T-helper 2 cell treated with Interferon-gamma antibody and Interleukin-4, amounts not matched to agents 5 μg/mL and 100 μg/mL, for 36 hours (primary cell): ENCODE measurements at places on chromosomes 5 and 9.

DNA sequence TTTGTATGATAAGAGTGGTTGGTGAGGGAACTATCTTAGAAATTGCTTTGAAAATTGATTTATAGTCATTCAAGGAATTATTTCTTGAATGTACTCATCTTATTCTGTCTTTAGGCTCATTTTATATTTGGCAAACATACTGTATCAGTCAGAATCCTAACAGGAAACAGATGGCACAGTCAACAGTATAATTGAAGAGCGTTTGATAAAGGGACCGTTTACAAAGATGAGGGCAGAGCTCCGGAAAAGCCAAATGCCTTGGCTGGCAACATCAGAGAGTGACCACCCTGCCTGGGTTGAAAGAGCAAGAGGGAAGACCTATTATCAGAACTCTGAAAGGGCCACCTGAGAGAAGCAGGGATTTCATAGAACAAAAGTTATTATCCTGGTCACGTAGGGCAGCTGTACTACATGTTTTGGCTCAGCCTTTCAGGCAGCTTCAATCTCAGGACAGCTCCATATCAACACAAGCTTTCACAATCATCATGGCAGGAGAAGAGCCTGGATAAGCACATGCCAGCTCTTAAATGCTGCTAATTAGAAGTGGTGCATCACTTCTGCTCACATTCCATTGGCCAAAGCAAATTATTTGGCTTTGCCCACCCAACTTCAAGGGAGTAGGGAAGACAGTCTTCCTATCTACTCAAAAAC, 47.2 kb upstream of the ARL15 start:
- DNase-seq: no peak
- peaks cover 8% of the 10 kb centered on the region for H3K27me3 ChIP-seq
- H3K4me1 ChIP-seq: no peaks in the 10 kb centered on the region
- H3K27ac ChIP-seq: no peak overlapping the region
- H3K36me3 ChIP-seq: no peaks in the 10 kb centered on the region
- no peak overlapping the region for H3K4me3 ChIP-seq

DNA sequence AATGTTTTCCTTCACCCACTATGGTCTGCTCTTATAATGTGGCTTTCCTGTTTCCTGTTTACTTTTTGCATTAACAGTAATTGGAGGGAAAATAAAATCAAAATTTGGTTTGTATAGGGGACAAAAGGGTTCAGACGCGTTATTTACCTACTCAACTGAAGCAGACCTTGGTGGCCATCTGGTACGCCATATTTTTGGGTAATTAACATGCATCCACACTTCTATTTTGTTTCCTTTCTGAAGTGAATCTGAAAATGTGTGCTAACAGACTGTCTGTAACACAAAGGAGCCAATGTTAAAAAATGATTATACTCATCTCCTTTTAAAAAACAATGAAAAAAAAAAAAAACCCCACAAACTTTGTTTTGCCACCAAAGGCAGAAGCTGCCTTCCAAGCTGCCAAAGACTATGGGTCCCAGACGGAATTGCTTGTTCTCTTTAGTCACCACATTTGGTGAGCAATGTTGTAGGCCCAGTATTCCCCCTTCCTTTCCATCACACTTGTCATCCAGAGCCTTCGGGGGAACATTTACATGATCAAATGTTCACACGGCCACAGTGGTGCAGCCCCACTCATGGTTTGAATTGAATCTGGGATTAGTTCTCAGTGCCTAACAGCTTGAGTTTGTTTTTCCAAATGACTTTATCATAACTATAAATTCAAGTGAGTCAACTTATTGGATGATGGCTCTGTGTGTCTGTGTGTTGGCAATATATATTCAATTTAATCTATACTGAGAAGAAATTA, 323.7 kb upstream of the CD180 start:
- H3K36me3 ChIP-seq: no peaks in the 10 kb centered on the region
- no peak overlapping the region for H3K27ac ChIP-seq
- H3K4me1 ChIP-seq: peaks cover 13% of the 10 kb centered on the region
- no peak overlapping the region for H3K4me3 ChIP-seq

DNA sequence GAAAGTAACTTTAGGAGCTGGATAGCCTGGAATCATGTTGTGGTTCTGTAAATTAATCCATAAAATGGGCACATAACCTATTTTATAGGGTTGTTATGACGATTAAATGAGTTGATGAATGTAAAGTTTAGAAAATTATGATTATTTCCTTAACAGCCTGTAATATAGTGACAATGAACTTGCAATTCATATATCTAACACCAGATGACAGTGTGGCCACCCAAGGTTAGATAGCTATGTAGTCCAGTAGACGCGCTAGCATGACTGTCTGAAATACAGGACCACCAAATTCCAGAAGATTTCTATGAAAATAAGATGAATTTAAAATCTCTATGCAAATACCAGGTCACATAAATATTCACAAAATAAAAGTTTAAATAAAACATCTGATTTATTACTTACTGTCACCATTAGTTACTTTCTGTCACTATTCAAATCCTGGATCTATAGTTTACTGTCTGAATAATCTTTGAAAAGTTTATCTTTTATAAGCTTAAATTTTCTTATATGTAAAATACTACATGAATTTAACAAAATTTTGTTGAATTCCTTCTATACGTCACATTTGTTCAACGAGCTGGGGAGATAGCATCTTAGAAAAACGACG, 26.1 kb upstream of the MACIR start:
- H3K27me3 ChIP-seq: peaks cover 32% of the 10 kb centered on the region

DNA sequence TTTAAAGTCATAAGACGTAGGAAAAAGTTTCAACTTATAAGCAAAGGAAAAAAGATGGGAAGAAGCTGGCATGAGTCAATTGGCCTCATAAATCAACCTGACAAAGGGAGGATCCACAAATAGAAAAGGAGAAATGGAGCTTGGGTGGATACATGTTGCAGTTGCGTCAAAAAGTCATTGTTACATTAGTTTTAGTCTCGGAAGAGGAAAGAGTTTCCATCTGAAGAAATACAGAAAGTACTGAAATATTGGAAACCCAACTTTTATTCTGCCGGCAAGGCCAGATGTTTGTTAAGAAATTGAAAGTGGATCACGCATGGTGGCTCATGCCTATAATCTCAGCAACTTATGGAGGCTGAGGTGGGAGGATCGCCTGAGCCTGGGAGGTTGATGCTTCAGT, 11.3 kb upstream of the TIMD4 start:
- peaks cover 2% of the 10 kb centered on the region for H3K36me3 ChIP-seq
- no peaks in the 10 kb centered on the region for H3K27me3 ChIP-seq
- H3K4me1 ChIP-seq: peaks cover 3% of the 10 kb centered on the region
- DNase-seq: no peak
- no peak overlapping the region for H3K4me3 ChIP-seq

- no peak for DNase-seq
- no peak overlapping the region for H3K27ac ChIP-seq
- H3K27me3 ChIP-seq: no peaks in the 10 kb centered on the region
Measured at GRCh38 chr9:1184146-1184545, 134.0 kb downstream of the DMRT2 start.

DNA sequence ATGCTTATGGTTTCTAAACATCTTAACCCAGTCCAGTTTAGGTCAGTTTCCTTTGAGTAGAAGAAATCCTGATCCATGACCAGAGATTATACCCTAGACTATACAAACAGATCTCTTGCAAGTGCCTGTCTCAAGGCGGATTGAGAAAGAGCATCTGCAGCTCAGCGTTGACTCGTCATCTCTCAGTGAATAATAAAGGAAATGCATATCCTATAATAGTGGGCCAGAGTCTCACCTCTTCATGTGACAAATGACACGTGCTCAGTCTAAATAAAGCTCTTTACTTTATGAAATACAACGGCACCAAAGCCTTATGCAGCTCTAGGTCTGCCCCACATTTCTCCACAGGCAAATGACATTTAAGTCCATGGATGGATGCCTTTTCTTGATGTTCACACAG, 179.4 kb upstream of the NR3C1 start:
- no peak overlapping the region for H3K27ac ChIP-seq
- no peak overlapping the region for H3K4me3 ChIP-seq
- H3K4me1 ChIP-seq: peaks cover 30% of the 10 kb centered on the region
- peaks cover 1% of the 10 kb centered on the region for H3K36me3 ChIP-seq

DNA sequence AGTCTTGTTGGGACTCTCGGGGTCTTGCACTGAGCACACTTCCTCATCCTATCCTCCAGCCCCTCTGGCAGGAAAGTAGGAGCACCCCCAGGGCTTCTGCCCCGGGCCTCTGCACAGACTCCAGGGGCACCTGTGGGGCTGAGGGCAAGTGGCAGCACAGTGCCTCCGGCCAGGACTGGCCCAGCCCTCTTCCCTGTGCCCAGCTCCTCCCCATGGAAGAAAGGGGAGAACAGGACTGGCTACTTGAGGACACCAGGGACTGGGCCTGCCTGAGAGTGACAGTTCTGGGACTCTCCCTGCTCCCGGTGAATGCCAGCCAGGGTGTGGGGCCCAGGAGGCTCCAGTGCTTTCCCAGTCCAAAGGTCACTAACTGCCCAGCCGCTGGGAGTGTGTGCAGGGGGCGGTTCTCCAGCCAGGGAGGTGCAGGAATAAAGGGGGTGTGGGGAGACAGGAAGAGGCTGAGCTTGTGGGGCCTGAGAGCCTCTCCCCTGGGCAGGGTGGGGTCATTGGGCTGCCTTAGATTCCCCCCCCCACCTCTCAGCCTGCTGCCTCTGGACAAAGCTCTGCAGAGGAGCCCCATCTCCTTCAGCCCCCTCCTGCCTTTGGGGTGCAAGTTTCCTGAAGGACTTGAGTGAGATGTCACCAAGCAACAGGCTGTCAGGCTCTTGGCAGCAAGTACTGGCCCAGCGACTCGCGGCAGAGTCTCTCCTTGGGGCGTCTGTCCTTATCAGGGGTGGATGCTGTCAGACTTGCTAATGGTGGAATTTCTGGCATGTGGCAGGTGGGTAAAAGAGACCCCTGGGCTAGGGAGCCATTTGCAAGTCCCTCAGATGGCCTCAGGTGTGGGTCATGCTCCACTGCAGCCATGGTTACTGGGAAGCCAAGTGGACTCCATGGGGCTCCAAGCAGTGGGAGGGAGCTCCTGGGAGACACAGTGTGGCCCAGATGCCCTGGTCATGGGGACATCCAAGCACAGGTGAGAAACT, 19.1 kb upstream of the JADE2 start:
- no peaks in the 10 kb centered on the region for H3K27me3 ChIP-seq
- H3K36me3 ChIP-seq: no peaks in the 10 kb centered on the region
- no peak for DNase-seq

DNA sequence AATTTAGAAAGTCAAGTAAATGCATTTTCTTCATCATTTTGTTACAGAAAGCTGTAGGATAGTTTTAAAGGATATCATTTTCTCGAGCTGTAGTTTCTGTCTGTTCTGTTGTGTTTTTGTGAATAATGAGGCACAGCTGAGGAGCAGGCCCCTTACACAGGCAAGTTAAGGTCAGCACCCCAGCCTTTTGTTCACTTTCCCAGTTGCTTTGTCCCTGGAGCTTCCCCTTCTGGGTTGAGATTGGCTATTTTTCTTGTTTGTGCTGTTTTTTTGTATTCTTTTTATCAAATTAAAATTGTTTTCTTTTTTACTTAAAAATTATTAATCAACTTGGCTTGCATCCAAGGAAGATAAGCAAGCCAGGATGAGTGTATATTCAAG, 213.8 kb upstream of the ACTBL2 start:
- H3K36me3 ChIP-seq: no peaks in the 10 kb centered on the region
- H3K4me1 ChIP-seq: peaks cover 1% of the 10 kb centered on the region
- no peak for DNase-seq
- no peak overlapping the region for H3K4me3 ChIP-seq
- H3K27ac ChIP-seq: no peak overlapping the region

GRCh38 chr9:98989036-98990000, 45.6 kb downstream of the COL15A1 start:
- H3K27me3 ChIP-seq: no peaks in the 10 kb centered on the region
- H3K27ac ChIP-seq: no peak overlapping the region
- no peak for DNase-seq
- peaks cover 4% of the 10 kb centered on the region for H3K4me1 ChIP-seq

GRCh38 chr5:148125641-148126040, 42.7 kb upstream of the SPINK14 start:
- H3K4me1 ChIP-seq: no peaks in the 10 kb centered on the region
- H3K4me3 ChIP-seq: no peak overlapping the region
- no peaks in the 10 kb centered on the region for H3K36me3 ChIP-seq
- no peak for DNase-seq
